Activated naive CD8-positive, alpha-beta T cell treated with anti-CD3 and anti-CD28 coated beads for 36 hours (primary cell): ENCODE measurements at places on chromosomes 2 and 18.

- DNase-seq, result no peak
These were observed 124.8 kb upstream of the GPC1 start for GRCh38 chr2:240310645-240311044.

DNA sequence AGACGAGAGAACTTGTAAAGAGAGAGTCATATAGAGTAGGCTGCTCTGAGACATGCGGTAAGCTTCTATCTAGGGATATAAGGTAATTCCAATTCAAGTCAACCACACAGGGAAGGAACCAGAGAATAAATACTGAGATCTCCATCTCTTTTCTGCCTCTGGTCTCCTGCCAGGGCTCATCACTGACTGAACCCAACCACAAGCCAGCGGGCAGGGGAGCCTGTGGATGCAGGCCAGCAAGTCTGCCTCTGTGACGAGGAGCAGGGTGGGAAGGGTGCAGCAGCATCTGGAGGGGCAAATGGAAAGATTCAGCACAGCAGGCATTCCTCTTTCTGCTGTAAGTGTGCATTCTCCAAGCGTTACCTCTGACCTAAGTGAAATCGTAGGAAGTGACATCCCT is 82.2 kb downstream of the ICOS start:
- no peak for DNase-seq

DNA sequence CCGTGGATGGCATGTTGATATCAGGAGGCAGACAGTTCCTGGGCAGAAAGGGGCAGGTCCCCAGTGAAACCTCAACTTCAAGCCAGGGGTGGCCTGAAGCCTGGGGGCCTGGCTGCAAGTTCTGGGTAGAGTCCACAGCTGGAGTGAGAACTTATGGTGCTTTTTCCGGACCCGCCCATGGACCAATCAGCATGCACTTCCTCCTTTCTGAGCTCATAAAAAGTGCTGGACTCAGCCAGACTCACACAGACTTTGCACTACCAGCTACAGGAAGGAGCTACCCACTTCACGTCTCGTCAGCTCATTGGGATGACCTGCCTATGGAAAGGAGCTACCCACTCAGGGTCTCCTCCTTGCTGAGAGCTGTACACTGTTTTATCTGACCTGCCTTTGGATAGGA is 183.1 kb upstream of the MC4R start:
- DNase-seq, result no peak

DNA sequence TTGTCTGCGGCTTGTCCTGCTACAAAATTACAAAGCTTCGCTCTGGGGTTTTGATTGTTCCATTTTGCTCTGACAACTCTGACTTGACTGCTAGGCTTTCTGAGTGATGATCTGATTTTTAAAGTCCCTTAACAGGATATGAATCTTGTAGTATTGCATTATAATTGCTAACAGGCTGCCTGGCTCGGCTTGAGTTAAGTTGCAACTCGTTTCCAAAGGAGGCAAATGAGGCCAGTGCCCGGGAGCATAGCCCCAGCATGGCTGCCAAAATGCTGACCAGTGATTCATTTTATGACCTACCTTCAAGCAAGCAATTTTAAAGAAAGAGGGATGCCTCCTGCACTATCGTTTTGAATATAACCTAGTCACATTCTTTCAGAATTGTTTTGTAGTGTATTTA is 135.4 kb downstream of the COL6A3 start:
- no peak for DNase-seq
